ENCODE measurements at places on chromosomes 3 and 15. TPM values are rescaled to one million over a fixed set of nuclear protein-coding genes. Genes with fewer than 3 reads are reported as not detected.

FBLN2 gene
- 251 TPM for total RNA-seq

LRRC3B gene
- total RNA-seq: not detected

TM4SF1 gene
- total RNA-seq: 44.9 TPM

C2CD4A gene
- total RNA-seq: not detected

KLHL18 gene
- 26.2 TPM for total RNA-seq

ISLR gene
- 25.8 TPM for total RNA-seq

RASL12 gene
- total RNA-seq: 1.6 TPM

GABRA5 gene
- total RNA-seq: not detected

RARB gene
- total RNA-seq: 1.8 TPM

JAGN1 gene
- total RNA-seq: 30.6 TPM

FAN1 gene
- 13.1 TPM for total RNA-seq

LRRK1 gene
- total RNA-seq: 13.7 TPM

RASGRP1 gene
- total RNA-seq: not detected

CASR gene
- total RNA-seq: not detected

SLC7A14 gene
- total RNA-seq: 3.9 TPM

WDR76 gene
- 1.5 TPM for total RNA-seq

FSIP1 gene
- total RNA-seq: 0.88 TPM

NME9 gene
- not detected for total RNA-seq

SERPINI2 gene
- not detected for total RNA-seq

PLAAT1 gene
- total RNA-seq: not detected

ARHGEF26 gene
- total RNA-seq: 5.5 TPM

SERF2 gene
- 322 TPM for total RNA-seq

CKMT1A gene
- not detected for total RNA-seq

TLR9 gene
- not detected for total RNA-seq

RTP1 gene
- not detected for total RNA-seq

AGBL1 gene
- total RNA-seq: not detected

SLC35G2 gene
- total RNA-seq: 8.3 TPM

LNP1 gene
- 4.2 TPM for total RNA-seq

KCNMB3 gene
- 0.88 TPM for total RNA-seq

BFSP2 gene
- not detected for total RNA-seq

MKRN2OS gene
- total RNA-seq: not detected

ABTB1 gene
- 15.1 TPM for total RNA-seq

TEX55 gene
- not detected for total RNA-seq

IL17RB gene
- not detected for total RNA-seq

Data from placental pericyte (primary cell).